ENCODE measurements at places on chromosomes 13 and 19.

- DNase-seq: no peak
These were observed 104.5 kb upstream of the SLC15A1 start for GRCh38 chr13:98856983-98857382.

GRCh38 chr13:76421011-76421410 lies 465.2 kb downstream of the KCTD12 start:
- DNase-seq: no peak

DNA sequence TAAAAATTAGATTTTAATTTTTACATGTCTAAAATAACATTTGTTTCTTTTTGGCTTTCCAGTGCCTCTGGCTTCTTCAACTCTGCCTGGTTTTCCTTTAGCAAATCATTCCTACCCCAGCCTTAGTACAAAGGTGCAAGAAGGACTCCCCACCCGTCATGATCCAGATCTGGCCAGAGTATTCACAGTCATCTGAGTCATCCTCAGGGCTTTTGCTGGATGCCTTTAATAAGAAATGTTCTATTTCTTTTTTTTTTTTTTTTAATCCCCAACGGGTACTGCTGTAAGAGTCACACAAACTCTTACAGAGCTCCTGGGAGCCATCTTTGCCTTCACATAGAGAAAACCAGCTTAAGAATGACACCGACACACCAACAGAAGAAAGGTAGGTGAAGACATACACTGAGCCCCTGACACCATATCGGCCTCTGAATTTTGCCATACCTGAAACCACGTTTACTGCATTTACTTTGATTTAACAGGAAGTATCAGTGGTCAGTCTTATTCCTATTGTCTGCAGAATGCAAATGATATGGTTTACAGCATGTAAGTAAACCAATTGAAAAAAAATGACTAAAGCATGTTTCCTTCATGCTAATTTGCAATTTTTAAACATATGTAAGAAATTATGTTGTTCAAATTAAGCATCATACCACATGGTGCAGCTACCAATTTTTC lies 184.4 kb downstream of the NALCN start:
- no peak for DNase-seq

DNA sequence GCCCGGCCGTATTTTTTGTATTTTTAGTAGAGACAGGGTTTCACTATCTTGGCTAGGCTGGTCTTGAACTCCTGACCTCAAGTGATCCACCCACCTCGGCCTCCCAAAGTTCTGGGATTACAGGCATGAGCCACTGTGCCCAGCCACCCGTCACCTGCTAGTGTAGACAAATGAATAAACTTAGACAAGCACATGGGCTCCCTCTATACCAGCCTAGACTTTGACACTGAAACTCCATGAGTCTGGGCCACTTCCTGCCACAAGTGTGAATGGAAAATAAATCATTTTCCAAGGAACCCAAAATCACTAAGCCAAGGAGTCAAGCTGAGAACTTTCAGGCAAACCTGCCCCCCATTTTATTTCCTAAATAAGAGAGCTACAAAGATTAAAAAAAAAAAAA lies 27.0 kb upstream of the TPT1 start:
- no peak for DNase-seq

GRCh38 chr13:24340608-24340955 lies 31.2 kb downstream of the C1QTNF9 start:
- no peak for DNase-seq

- DNase-seq: no peak
These were observed 361.8 kb downstream of the ZNF536 start for GRCh38 chr19:30733826-30734550.

DNA sequence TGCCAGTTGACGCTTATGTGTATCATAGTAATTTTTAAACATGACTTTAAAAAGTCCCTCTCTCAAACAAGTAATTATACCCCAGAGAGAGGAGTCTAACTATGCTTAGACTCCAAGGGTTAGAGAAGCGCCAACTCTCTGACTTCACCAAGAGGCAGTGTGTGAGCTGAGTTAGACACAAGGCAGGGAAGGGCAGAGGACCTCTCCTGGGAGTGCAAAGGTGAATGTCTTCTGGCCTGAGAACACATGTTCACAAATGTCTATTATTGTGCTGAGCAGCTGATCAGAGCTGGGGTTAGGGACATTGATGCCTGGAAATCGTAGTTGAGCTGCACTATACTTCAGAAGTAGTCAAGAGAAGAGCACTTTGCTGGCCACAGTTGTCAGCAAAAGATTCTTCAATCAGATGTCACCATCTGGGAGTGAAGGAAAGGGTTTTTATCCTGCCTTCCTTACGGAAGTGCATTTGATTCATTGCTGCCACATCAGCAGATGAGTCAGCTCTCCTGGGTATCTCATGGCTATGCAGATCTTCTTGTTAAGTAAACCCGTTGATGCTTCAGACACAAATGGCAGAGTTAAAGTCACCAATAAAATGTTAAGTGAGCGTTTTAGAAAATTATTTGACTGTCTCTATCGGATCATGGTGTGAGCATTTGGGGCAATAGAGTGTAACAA lies 283.2 kb upstream of the ARGLU1 start:
- DNase-seq: no peak

GRCh38 chr19:6232601-6233055 lies 47.1 kb downstream of the MLLT1 start:
- no peak for DNase-seq

- no peak for DNase-seq
These were observed 3.1 kb upstream of the TNFSF13B start for GRCh38 chr13:108266321-108266990.

DNA sequence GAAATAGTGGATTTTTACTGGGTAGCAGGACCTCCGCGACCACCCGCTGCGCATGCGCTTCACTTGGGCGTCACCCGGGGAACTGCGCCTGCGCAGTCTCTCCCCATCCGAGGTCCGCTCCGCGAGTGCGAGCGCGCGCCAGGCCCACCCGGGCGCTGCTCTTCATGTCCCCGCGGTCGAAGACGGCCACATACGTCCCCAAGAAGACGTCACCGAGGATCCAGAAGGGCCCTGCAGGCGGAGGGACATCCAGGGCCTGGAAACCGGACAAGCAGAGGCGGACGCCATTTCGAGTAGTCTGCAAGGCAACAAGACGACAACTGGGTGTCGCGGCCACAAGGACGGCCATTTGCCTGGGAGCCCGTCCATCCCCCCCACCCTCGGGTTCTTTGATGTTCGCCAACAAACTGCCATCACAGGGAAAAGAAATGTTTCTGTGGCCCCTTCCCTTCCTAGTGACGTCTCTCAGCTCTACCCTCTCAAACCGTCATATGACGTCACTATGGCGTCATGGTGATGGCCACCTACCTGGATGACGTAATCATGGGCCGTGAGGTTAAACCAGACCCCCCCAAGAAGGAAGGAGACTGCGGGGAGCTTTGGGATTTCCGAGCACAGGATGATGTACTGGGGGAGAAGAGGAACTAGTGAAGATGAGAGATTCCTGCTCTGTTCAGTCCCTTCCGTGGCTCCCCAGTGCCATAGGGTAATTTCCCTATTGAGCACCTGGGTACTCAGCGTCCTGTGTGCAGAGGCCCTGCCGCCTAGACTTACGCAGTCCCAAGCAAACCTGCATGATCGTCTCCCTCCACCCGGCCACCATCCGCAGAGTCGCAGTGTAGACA lies 6.7 kb downstream of the NAPSA start:
- no peak for DNase-seq

- DNase-seq: no peak
These were observed 751 bp downstream of the ZNF584 start for GRCh38 chr19:58409010-58409790.

DNA sequence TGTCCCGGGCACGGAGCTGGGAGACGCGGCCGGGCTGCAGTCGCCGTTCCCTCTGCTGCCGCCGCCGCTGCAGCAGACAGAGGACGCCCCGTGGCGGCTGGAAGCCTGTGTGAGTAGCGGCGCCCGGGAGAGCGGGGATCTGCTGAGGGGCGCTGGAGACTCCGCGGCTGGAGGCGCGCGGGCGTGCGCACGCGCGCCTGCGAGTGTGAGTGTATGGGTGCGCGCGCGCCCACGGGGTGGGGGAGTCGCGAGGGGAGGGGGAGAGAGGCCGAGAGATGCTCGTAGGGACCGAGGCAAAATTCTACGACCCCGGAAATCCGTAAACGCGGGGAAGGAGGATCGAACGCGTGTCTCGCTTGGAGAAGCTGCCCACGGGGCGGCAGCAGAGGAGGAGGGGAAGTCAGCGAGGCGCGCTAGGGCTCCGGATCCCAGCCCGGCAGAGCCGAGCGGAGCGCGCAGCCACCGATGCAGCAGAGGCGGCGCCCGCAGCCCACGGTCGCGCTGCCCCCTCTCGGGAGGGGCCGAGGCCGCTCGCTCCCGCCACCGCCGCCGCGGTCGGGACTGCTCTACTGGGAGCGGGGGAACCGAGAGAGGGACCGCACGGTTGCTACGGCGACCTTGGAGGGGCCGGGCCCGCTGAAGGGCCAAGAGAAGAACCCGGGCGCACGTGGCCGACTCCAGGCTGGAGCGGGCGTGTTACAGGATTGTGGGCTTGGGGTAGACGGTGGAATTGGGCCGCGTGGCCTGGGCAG lies at the start of gene ENOX1:
Gene ENOX1, minus strand, starts transcription at position 207 of the 752 bp plus-strand sequence.
- peak; percentile 64 for DNase-seq

DNA sequence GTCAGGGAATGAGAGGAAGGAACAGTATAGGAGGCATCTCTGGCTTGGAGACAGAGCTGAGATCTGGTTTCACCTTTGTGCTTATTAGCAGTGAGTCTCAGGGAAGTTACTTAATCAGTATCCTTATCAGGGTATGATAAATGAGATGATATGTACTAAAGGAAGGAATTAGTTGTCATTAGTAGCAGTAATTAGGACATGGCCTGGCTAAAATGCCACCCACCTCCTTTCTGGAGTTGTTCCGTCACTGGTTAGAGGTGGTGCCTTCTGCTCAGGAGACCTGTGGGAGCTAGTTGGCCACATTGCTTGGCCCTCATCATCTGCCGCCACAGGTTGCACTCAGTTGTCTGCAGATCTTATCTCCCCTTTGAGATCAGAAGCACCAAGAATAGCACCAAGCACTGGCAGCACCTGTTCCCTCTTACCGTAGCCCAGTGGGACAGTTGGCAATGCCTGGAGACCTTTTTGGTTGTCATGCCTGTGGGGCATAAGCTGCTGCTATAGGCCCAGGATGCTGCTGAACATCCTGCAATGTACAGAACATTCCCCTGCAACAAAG lies 4.7 kb downstream of the GPATCH1 start:
- DNase-seq: no peak

GRCh38 chr13:42214446-42214845 lies 57.5 kb upstream of the AKAP11 start:
- no peak for DNase-seq

GRCh38 chr19:19366434-19367396 lies 38.8 kb upstream of the GATAD2A start:
- DNase-seq: no peak

GRCh38 chr19:45097776-45098520 lies 5.0 kb downstream of the PPP1R37 start:
- no peak for DNase-seq

DNA sequence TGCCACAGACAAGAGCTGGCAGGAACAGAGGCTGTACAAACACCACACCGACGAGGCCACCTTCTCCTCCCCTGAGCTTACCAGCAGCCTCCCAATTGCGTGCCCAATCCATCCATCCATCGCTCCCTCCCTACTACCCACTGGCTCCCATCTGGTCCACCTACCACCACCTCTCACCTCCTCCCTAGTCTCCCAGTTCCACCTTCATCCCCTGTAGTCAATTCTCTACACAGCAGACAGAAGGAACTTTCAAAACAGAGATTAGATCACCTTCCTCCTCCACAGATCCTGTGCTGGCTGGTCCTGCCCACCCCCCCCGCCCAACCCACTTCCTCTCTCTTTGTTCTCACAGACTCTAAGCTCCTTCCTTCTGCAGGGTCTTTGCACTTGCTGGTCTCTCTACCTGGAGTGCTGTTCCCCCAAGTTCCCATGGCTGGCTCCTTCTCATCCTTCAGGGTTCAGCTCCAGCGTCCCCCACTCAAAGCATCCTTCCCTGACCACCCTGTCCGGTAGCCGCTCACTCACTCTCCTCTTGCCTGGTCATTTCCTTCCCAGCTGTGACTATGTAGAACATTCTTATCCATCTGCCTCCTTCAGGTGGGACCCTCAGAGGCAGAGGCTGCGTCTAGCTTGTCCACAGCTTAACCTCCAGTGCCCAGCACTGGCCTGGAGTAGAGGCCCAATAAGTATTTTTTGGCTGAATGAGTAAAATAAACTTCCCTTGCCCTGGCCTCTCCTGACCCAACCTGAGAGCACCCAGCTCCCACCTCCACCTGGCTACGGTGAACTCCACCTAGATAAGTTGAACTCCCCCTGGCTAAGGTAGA lies 23.0 kb downstream of the PIN1 start:
- DNase-seq: no peak

DNA sequence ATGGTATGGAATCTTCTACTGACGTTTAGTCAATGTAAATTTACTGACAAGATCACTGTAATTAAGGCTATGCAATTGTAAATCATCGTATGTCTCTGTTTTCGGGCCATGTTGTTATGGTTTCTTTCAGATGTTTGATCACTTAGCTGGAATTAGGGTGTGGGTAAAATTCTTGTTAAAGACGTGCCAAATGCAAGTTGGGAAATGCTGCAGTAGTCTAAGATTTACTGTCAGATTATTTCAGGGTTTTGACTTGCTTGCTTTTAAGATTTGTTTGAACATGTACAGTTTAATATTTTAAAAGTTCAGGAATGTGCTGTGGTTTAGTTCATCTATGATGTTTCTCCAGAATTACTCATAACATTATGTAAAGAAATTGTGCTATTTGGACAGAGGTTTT lies 10.8 kb downstream of the NDFIP2 start:
- no peak for DNase-seq

- no peak for DNase-seq
These were observed 6.2 kb upstream of the SPART start for GRCh38 chr13:36352350-36352749.

DNA sequence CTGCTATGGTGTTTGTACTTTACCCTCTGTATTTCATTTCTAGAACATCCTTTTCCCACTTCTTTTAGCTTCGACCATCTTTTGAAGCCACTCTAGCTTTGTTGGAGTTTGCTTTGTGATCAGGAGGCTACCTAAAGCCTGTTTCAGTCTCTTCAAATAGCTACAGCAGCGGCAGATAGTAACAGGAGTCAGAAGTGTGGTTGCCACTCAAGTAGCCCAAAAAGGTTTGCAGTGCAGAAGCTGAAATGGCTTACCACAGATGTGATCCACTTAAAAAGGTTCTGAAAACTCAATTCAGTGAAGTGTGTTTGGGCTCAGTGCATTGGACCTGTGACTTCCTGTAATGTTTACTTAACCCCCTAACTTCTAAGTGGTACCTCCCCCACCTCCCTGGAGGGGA lies 26.2 kb downstream of the WASF3 start:
- no peak for DNase-seq

- DNase-seq: no peak
These were observed 32.6 kb upstream of the POP4 start for GRCh38 chr19:29573486-29573885.

All from forelimb muscle (tissue), 1 donor.